CD8-positive, alpha-beta T cell (primary cell): ENCODE measurements at places on chromosomes 3 and 15.

DNA sequence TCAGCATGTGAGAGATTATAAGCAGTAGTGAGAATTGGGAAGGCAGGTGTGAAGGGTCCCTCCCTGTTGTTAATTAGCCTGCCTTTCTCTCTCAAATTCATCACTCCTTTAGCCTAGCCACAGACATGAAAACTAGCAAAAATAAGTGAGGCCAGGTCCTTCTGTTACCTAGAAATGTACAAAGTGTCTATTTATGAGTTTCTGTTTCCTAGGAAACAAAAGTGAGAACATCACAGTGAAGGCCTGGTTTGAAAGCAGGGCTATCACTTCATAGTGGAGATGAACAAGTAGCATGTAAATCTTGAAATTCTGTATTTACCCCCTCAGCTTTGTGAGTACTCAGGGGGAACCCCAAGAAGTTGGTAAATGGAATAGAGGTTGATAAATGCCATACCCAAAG, 78.2 kb upstream of the UMPS start:
- peak; percentile 37 for DNase-seq

DNA sequence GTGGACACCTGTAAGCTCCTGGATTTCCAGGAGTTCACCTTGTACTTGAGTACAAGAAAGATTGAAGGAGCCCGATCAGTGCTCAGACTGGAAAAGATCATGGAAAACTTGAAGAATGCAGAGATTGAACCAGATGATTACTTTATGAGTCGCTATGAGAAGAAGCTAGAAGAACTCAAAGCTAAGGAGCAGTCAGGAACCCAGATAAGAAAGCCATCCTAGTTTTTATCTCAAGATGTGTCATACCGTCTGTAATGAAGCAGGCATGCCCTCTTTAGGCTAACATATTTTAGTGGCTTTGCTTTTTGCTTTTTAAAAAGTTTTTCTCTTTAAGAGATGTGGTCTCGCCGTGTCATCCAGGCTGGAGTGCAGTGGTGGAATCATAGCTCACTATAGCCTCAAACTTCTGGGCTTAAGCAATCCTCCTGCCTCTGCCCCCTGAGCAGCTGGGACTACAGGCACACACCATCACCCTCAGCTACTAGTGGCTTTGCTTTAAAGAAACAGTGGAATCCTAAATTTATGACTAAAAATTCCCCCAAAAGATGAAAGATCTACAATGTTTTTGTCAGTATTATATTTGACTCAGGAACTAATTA, 28.1 kb downstream of the EXOG start:
- no peak for DNase-seq

- no peak for DNase-seq
Observed at GRCh38 chr3:180421221-180421620, 180.7 kb upstream of the TTC14 start.

DNA sequence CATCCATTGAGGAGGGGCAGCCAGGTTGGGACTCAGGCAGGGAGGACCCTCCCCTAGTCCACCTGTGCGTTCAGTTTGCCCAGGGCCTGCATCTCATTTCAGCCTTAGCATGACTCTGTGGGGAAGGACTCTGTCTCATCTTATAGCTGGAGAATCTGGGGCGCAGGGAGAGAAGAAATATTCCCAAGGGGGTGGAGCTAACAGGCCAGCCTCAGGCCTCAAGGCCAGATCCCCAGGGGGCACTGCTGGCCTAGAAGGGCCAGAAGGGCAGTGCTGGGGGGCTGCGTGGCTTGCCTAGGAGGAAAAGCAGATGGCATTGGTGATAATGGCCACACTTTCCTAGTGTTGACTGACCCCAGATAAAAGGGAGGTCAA, 10.9 kb downstream of the AMOTL2 start:
- no peak for DNase-seq

GRCh38 chr15:68612979-68613740, 34.4 kb downstream of the CORO2B start:
- no peak for DNase-seq

GRCh38 chr15:90211009-90211408, 9.9 kb downstream of the SEMA4B start:
- no peak for DNase-seq

GRCh38 chr15:56732886-56733135, 498 bp downstream of the ZNF280D start:
- DNase-seq: no peak

DNA sequence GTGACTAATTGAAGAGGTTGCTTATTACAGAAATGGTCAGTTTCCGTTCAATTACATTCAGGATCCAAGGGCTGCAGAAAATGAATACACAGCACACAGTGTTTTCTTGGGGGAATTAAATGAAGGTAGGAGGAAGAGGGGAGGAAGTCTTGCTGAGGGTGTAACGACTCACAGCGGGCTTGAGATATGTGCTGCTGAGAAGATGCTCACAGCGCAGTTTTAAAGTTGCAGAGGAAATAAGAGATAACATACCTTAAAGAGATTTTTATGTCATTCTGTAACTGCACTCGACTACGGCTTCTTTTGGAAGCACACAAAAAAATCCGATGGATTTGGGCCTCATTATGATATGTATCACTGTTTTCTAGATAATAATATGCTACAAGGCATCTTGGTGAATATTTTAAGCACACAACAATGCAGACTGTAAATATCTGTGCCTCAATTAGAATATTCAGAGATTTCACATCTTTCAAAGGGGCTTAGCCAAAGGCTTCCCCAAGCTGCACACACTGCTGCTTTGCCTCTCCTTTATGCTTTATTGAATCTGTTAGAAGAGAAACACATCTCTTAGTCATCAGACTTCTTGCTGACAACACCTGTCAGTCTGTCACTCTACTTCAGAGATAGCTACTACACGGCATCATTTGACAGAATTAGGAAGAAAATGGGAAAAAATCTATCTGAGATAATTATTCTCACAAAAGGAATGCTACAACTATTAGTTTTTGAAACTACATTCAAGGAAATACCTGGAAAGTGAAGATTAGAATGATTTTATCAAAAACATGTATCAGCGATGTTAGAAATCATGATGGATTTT, 773.2 kb downstream of the OTOL1 start:
- DNase-seq: no peak

- no peak for DNase-seq
Observed at GRCh38 chr3:156014489-156014888, 105.9 kb upstream of the KCNAB1 start.

- no peak for DNase-seq
Observed at GRCh38 chr3:38099518-38099917, 37.4 kb downstream of the ACAA1 start.

GRCh38 chr15:95503640-95504225, 826.8 kb upstream of the NR2F2 start:
- no peak for DNase-seq

- DNase-seq: no peak
Observed at GRCh38 chr3:142244056-142244455, 18.7 kb upstream of the GK5 start.

GRCh38 chr3:67946436-67946835, 292.0 kb upstream of the SUCLG2 start:
- no peak for DNase-seq

DNA sequence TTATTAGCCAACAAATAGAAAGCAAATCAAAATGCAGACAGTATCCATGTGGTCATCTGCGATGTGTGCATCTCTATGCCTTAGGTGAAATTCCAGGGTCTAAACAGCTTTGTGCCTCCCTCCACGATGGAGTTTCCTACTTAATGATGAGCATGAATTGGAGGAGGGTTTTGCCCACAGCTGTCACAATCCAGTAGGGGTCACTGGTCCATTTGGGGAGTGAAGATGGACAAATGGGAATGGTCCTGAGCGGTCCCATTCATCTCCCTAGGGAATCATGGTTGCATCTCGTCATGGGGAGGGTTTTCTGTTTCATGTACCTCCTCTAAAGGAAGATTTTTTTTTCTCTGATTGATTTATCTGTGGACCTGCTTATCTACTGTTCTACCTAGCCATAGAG, 358.0 kb downstream of the PTPRG start:
- DNase-seq: no peak

DNA sequence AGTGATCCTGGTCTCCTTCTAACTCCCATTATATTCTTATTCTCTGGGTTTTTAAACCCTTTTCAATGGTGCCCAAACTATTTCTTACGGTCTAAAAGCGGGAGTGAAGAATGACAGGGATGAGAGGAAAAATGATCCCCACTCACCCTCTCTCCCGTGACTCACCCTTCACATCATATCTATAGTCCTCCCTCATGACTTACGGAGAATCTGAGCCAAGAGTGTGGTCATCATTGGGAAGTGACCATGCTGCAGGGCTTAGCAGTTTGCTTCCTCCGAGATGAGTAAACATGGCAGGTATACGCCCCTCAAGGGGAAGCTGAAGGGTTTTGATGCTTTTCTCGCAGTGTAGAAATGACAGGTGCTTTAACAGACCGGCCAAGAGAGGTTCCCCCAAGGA, 274.0 kb downstream of the RYR3 start:
- no peak for DNase-seq

GRCh38 chr15:100426937-100427336, 85.2 kb upstream of the ADAMTS17 start:
- no peak for DNase-seq

GRCh38 chr3:55584716-55585368, 97.7 kb upstream of the WNT5A start:
- DNase-seq: no peak

- DNase-seq: no peak
Observed at GRCh38 chr3:9151240-9151639, 98.2 kb downstream of the SRGAP3 start.
